ELR (cell line): ENCODE measurements at places on chromosomes 5 and 9.

DNA sequence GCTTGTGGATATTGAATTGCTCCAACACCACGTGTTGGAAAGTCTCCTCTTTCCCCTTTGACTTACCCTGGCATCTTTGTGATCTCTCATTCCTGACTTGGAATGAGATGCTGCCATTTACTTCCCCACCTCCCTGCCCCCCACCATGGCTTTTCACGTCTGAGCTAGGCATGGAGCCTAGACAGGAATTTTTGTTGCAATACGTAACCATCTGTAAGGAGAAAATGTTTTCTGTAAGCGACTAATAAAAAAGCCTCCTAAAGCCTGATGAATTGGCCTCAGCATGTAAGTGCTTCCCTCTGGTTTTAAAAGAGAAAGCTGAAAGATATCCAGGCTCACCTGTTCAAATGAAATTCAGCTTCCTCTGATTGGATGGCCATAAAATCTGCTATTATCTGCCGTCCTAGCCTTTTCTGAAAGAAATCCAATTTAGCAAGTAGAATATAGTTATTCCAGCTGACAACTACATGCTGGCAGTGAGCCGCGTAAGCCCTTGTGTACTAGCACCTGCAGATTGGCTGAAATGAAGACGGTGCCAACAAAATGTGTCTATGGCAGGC is 200.1 kb downstream of the NSG2 start:
- no peak for DNase-seq

DNA sequence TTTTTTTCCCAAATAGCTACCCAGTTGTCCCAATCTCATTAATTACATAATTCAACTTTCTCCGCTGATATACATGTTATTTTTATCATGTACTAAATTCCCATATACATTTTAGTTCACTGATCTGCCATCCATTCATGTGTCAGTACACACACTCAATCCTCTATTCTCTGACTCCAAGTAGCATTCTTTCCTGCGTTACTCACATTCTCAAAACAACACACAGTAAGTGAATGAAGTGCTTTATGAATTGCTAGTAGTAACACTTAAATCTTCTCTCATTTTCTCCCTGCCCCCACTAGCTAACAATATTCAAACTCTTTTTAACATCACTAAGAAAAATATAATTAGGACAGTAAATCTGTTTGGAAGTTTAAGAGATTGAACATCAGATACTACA is 8.9 kb downstream of the ZNF366 start:
- DNase-seq: peak; percentile 75

GRCh38 chr5:125528881-125529280 is 782.4 kb upstream of the ZNF608 start:
- DNase-seq: no peak

DNA sequence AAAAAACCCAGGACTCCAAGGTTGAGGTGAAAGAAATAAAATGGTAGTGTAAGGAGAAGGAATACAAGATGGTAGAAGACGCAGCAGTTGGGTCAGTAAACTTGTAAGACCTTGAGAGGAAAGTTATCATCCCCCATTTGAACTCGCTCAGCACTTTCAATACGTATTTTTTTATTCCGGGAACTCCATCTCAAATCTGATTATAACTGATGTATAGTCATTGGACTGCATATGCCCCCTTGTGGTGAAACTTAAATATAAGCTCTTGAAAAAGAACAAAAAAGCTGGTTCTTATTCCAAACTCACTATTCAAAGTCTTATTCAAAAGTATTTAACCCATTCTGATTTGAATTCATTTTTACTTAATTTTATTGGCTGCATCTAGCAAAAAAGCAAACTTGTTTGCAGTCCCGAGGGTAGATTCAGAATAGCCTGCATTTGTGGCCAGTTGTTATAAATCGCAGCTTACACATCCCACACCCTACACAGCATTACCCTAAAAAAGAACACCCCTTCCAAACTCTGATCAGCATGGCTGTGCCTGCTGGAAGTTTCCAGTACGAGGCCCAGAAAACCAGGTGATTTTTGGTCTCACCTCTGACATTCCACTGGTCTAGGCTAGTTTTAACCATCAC is 118.0 kb downstream of the ESM1 start:
- DNase-seq: peak; percentile 82

- peak; percentile 70 for DNase-seq
These were observed 13.5 kb upstream of the KIF27 start for GRCh38 chr9:83934569-83935275.

DNA sequence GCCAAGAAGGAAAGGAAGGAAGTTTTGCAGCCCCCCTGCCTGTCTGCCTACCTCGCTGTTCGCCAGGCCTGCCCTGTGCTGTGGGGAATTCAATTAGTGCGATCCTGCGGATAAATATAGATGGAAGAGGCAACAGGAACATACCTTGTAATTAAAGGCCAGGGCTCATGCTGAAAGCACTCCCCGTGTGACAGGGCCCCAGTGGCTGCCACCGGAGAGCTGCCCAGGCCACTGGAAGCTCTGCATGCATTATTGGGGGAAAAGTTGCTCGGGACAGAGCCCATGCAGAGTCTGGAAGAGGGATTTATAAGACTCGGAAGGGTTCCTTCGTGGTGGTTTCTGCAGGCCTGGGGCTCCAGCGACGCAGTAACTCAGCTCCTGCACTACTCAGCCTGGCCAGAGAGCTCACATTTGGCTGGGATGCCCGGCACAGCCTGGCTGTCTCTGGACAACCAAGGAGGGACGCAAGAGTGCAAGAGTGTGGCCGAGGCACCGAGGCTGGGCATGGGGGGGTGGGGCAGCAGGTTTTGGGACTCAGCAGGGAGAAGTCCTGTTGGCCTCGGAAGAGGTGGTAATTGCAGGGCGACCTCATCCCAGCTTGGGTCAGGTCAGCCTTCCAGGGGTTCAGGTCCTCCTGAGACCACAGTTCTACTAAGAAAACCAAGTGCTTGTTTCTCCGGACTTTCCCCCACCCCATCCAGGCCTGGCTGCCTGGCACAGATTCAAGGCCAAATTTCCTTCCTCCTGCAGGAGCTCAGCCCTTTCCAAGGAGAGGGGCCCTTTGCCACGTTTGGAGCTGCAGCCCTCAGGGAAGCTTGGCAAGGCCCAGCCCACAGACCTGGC is 68.1 kb upstream of the GGTA1 start:
- DNase-seq: no peak
